ENCODE measurements at places on chromosomes 6 and 20.

DNA sequence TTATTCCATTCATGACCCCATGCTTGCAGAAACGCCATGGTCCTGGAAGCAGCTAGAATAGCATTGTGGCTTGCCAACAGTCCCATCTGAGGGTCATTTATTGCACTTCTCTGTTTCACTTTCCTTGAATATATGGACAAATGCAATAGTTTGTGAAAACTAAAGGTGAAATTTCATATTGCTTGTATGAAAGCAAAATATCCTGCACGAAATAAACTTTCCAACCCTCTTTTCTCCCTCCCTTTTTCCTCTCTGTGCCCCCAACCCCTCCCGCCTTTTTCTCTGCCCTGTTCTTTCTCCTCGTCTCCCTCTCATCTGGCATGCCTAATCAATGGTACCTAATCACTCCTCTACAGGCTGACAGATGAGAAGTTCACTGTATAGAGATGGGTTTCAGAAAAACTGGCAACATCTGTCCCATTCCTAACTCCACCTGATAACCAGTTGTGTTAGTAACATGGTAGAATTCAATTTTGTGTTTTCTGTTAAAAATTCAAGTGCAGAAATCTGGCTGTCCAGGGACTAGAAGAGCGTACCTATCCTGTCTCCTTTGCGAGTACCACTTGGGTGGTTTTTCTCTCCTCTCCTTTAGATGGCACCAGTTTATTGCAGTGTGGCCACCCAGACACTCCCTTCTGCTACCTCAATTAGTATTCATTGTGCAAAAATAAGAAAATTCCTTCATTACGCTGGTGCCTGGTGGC is 198.6 kb downstream of the FOXA2 start:
- no peak for DNase-seq

DNA sequence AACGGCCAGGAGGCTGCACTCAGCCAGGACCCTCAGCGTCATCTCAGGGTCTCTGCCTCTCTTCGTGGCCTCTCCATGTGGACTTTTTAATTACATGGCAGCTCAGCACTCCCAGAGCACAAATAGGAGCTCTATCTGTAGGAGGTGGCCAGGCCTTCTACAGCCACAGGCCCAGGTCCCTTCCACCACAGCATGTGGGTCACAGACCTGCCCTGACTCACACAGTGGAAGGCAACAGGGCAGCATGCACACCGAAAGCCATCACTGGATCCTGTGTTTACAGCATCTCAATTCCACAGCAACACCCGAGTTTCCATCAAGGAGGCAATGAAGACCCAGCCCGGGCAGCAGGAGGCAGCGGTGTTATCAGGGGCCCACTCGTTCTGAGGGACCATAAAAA is 65.8 kb upstream of the CD93 start:
- DNase-seq, result no peak

DNA sequence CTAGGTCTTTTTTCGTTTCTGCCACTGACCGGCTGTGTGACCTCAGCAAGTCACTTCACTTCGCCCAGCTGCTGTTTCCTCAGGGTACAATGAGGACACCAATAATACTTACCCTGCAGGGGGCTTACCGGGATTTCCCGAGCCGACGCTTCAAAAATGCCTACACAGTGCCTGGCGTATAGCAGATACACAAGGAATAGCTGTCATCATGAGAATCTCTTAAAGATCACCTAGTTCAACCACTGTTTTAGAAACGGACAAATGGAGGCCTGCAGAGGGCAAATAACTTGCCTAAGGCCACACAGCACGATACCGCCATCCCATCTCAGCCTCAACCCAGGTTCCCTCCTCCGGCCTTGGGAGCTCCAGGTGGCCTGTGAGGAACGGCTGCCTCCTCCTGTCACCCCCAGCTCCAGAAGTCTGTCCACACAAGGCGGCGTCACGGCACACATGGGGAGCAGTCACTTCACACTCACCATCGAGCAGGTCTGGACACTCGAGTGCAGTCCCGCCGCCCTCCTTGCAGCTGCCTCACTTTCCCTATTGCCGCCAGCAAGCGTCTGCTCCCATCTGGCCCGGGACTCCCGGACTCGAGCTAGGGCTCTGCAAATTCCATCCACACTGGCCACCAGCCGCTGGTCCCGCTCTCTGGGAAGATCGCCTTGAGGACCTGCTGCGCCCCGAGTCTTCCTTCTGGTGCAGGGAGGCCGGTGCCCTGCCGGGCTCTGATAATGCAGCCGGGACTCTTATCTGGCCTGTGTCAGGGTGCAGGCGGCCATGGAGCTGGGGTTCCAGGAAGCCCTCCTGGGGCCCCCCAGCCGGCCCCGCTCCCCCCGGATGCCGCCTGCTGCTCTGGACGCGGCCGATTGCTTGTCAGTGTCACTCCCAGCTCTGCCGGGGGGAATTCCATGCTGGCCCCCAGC is at the start of gene RIPOR3:
Gene RIPOR3, minus strand, starts transcription at position 893 of the 923 bp plus-strand sequence. Its CDS starts 414 bp downstream, at position 479.
- DNase-seq, result peak; percentile 68

- peak; percentile 96 for DNase-seq
These were observed 26.8 kb downstream of the HLA-E start for GRCh38 chr6:30515944-30516753.

GRCh38 chr20:17895641-17896171 is 72.9 kb downstream of the SNX5 start:
- DNase-seq, result peak; percentile 86

DNA sequence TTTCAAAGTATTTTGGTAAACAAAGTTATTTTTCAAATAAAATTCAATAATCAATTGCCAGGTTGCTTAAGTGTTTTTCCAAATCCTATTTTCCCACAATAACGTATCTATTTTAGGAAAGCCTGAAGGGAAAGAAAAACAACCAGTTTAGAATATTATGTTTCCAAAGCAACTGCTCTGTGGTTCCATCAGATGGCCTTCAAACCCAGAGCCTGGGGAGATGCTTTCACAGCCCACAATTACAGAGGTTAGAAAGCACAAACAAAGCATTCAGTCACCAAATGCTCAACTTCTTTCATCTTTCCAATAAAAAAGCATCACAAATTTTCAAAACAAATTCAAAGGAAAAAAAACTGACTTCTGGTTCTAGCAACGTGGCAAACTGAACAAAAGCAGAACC is 66.0 kb downstream of the ELOVL5 start:
- DNase-seq, result no peak

DNA sequence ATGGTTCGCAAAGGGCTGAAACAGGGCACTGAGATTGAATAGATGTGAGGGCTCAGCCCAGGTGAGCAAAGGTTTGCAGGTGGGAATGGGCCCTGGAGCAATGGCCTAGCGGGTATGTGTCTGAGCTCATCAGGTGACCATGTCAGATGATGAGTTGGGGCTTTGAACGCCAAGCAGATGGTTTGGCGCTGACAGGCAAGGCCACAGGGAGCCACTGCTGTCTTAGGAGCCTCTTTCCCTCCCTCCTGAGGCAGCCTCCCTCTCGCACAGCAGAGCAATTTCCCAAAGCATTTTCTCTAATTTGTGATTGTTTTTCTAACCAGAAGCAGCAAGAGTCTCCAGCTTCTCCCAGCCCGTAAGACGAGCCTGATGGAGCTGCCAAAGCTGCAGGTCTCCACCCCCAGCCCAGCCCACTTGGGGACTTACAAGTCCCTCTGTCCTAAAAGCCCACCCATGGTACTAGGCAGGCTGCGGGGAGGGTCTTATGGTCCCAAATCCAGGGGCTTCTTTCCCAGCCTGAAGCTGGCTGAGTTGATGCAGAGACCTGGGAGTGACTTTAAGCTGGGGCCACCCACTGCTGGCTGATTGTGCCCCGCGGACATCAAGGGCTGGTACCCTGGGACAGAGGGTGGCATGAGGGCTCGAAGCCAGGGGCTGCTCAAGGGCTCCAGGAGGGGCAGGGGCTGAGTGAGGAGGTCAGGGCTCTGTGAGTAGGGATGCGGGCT is 11.6 kb downstream of the CDH22 start:
- DNase-seq, result no peak

DNA sequence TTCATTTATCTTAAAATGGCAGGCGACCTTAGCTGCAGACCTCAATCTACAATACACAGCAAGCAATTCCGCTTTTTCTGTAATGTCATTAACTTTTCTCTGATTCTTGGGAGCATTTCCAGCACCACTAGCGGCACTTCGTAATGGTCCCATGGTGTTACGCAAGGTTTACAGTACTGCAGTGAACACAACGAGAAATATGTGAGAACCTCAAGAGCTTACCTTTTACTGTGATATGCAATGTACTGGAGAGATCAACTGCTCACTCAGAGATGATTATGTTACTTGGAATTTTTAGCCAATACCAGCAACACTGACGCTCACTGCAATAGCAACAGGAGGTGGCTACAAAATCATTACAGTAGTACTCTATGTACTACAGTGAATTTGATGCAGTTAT is 2.8 kb upstream of the CEP43 start:
- no peak for DNase-seq

DNA sequence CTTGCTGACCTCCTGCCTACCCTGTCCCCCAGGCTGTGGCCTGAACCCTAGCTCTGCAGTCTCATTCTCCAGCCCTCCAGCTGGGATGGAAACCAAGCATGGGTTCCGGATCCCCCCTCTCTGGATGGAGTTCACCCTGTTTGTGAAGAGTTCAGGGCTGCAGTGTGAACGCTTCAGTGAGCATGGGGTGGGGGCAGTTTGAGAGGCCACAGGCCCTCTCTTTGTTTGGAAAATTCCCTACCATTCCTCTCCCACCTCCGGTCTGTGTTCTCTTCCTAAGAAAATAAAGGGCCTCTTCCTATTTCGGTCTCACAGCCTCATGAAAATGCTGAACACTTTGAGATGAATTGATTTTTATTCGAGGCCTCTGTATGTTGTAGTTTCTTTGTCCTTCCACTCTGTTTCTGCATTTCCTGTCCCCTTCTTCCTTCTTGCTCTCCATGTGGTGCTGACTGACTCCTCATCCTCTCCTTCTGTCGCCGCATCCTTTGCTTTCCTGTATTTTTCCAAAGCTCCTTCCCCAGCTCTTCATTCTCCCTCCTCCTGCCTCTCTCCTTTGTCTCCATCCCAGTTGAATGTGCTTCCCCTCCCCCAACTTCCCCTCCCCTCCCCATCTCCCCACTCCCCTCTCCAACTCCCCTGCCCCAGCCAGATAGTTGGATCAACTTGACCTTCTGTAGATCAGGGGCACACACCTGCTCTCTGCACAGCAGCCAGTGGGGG is 2.4 kb upstream of the KCNK5 start:
- DNase-seq, result no peak
